ENCODE measurements at places on chromosomes 16 and 17.
A peak's percentile ranks its signal among the peaks of the same experiment; 100 is the strongest.

GRCh38 chr17:75124041-75124818 is 7.3 kb downstream of the NT5C start:
- no peak for DNase-seq

DNA sequence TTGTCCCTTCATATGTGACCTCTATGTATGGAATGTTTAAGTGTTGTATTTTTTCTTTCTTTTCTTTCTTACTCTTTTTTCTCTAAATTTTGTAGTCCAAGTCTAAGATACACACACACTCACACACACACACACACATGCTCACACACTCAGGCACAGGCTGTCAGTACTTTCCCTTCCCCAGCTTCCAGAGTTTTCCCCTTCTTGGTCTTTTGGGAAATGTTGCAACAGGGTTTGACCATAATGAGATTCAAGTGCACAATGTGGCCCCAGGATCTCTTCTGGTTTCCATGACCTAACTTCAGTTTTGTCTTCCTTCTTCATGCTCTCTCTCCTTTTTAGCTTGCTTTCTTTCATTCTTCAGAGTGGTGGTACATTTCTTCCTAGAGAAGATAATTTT is 289.8 kb upstream of the FOXF1 start:
- no peak for DNase-seq

DNA sequence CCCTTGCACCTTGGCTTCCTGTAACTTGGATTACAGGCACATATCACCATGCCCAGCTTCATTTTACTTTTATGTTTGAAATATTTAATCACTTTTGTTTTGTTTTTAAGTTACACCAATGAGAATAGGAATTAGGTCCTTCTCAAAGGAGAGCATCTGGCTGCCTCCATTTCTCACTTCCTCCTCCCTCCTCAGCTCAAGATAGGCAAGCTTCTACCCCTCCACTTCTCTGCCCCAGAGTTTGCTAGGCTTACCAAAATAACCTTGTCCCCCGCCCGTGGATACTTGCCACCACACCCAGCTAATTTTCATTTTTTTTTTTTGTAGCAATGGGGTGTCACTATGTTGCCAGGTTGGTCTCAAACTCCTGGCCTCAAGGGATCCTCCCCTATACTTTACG is 17.9 kb downstream of the GABARAPL2 start:
- no peak for DNase-seq

DNA sequence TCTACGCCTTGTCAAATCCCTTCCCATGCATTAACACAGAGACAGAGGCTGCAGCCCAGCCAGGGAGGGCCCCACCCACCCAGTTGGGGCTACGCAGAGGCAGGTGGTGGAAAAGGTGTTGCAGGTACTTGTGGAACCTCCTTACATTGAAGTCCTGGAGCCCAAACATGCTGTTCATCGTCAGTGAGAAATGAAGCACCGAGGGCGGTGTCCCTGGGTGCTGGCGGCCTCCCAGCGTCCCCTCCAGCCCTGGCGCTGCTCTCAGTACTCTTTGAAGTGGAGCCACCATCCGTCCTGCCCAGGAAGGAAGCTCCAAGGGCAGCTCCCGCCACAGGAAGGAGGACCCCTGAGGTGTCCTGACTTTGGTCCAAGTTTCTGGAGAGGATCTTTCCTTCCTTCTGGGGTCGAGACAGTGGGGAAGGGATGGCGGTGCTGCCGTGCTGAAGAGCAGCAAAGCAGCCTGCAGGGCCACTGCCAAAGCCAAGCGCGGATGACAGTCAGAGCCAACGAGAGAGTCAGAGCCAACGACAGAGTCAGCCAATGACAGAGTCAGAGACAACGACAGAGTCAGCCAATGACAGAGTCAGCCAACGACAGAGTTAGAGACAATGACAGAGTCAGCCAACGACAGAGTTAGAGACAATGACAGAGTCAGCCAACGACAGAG is 23.4 kb downstream of the LMF1 start:
- DNase-seq, result no peak

DNA sequence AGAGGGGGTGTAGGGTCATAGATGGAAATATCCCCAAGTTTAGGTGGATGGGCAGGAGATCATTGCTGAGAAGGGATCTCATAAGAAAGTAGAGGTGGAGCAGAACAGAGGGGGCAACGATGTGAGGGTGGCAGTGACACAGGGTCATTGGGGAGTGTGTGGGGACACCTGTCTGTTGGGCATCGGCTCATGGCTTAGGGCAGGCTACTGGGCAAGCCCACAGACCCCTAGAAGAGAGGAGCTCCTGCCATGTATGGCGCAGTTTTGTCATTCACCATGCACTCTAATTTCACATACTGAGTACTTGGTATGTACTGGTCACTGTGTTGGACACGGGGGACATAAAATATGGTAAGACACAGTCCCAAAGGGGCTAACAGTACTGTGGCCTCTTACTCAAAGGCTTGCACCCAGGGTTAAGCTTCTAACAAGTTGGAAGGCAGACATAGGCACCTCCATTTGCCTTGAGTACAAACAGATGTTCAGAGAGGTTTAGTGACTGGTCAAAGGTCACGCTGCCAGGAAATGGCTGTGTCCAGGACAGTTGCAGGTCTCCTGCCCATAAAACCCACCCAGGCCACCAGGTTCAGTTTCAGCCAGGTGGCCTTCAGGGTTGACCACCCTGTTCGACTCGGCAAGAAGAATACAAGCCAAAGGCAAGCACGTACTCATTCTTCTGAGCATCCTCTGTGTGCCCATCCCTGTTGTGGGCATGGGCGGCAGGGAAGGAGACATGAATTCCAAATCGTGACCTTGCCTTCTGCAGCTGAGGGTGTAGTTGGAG is 580.2 kb downstream of the KCNJ18 start:
- DNase-seq, result no peak

- no peak for DNase-seq
Observed at GRCh38 chr17:48270899-48271298, 159.1 kb downstream of the SKAP1 start.

GRCh38 chr16:85239239-85239638 is 127.0 kb upstream of the CIBAR2 start:
- no peak for DNase-seq

GRCh38 chr17:13646411-13646810 is 44.7 kb upstream of the HS3ST3A1 start:
- DNase-seq, result no peak

DNA sequence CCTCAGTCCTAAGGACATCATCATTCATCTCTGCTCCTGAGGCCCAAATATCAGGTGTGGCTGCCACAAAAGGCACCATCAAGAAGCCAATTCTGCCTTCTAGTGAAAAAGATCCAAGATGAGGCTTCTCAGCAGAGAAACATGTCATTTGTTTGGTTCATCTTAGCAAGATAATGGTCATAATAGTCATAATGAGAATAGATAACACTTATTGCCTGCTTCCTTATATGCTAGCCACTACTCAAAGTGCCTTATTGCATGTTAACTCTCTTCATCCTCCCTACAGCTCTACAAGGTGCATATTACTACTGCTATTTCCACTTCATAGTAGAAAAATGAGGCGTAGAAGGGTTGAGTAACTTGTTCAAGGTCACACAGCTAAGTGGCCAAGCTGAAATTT is 45.0 kb upstream of the MRPS23 start:
- DNase-seq, result no peak

- no peak for DNase-seq
Observed at GRCh38 chr16:56658327-56658875, 642 bp downstream of the MT1F start.

- no peak for DNase-seq
Observed at GRCh38 chr16:84286578-84287240, 8.0 kb upstream of the WFDC1 start.

DNA sequence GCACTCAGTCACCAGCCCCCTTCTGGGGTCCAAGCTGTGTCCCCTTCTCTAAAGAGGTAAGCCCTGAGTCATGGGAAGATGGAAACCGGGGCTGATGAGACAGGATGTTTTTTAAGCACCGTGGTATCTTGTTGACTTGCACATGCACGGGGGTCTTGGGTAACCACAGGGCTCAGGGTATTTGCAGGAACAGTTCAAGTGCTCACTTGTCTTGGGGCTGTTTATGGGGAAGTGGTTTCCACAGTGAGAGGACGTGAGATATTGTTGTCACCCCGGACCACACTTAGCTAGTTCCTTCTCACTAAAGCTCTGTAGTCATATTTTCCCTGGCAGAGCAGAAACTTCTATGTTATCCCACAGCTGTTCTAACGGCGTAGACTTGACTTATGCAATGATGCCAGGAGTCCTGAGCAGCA is 7.7 kb downstream of the CCL3L1 start:
- peak; percentile 100 for DNase-seq

GRCh38 chr16:79600638-79601091 is at the start of gene MAF:
TSS of gene MAF (minus strand) at chr16:79600737. CDS start at chr16:79599902, 835 bp downstream.
- no peak for DNase-seq
